Activated T-cell treated with anti-CD3 and anti-CD28 coated beads, Interleukin-2, amount 50 U/mL, for 1 hour (primary cell): ENCODE measurements at places on chromosomes 2 and 18.

- DNase-seq, result no peak
Observed at GRCh38 chr2:119155633-119156032, 2.9 kb downstream of the C1QL2 start.

- no peak for DNase-seq
Observed at GRCh38 chr2:203786549-203787351, 80.3 kb downstream of the CD28 start.

DNA sequence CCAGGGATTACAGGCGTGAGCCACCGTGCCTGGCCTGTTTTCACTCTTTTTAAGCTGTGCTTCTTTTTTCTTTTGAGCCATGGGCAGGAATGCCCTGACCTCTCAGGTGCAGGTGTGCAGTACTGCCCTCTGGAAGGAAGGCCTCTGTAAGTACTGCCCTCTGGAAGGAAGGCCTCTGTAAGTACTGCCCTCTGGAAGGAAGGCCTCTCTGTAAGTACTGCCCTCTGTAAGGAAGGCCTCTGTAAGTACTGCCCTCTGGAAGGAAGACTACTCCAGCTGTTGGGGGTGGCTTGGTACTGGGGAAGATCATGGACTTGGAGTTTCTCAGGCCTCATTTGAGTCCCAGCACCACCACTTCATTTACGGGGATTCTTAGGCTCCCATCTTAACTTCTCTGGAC, 248.5 kb upstream of the ID2 start:
- no peak for DNase-seq

DNA sequence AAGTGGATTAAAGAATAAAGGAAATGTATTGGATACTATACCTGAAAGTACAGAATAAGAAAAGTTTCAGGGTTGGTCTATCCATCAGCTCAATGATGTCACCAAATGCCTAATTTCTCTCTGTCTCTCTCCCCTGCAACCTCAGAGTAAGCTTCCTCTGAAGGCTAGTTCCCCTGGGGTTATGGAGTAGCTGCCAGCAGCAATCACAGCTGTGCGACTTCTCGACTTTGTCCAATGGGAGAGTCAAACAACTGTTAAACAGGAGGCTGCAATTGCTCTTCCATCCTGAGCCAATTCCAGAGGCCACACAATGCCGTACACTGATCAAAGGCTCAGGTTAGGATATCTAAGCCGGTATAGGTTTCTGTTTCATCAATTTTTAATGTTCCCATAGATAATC, 95.3 kb upstream of the FANCL start:
- DNase-seq, result no peak

DNA sequence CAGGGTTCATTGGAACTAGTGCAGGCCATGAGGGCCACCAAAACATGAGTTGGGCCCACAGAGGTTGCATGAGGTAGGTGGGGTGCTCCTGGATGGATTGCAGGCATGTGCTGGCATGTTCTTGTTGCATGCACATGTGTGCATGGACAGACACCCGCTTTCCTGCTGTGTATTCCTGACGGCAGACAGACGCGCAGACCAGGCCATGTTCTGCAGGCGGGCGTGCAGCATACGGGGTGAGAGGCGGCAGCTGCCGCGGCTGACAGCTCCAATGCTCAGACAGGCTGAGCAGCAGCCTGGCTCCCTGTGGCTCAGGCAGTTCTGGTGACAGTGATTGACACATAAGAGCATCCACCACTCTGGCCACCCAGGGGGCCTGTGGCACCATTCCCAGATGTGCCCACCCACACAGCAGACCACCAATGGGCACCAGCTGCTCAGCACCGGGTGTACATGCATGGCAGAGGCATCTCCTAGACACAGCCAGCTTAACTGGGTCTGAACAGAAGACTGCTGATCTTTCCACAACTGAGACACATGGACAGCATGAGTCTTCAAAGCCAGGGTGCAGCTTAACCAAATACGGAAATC, 21.2 kb downstream of the HS1BP3 start:
- no peak for DNase-seq

DNA sequence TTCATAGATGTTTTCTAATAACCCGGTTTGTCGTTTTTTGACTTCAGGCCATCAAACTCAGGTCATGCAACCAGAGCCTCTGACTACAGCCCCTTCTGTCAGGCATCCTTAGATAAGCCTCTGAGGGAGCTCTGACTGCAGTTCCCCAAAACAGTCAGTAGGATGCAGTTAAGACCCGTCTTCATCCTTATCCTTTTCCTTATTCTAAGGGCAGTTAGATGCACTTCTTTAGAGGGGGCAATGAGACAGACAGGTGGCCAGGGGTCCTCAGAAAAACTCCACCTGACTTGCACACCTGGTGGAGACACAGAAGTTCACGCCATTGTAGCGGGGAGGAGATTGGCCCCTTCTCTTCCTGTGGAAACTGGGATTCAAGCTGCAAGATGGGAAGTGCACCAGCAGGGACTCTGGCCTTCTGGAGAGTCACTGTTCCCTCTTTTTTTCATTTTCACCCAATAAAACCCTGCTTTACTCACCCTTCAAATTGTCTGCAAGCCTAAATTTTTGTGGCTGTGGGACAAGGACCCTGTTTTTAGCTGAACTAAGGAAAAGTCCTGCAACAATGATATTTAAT, 104.8 kb upstream of the TFPI start:
- no peak for DNase-seq

DNA sequence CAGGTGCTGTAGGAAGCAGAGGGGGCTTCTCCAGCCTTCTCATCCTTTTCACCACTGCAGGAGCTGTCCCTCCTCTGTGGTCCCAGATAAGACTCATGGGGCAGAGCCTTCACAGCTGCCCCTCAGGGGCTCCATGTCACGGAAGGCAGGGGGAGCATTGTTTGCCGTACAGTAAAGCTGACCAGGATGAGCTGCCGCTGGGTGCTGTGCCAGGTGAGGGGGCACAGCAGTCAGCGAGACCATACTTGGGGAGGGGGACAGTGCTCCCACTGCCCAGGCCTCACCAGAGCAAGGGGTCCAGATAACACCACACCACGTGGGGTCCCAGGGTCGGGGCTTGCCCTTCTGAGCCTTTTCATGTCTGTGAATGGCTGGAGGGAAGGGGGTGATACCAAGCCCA, 46.3 kb downstream of the PLEKHB2 start:
- DNase-seq, result no peak

DNA sequence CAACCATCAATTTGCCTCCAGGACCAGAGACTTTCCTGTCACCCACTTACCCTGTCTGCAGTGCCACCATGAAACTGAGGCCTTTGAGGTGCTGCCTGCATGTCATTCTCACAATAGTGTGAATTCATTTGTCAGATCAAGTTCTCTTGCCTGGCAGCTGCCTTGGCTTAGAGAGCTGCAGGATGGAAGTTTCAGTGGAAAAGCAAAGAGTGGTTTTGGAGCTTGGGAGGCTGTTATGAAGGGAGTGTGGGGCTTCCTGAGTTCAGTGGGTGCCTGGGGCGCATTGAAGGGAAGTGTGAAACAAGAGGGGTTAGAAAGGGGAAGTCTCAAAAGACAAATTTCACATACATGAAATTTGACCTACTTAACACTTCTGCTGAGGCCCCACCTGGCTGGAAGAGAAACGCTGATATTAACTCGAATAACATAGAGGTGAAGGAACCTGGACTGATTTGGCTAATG, 7.9 kb upstream of the LBH start:
- DNase-seq, result no peak

DNA sequence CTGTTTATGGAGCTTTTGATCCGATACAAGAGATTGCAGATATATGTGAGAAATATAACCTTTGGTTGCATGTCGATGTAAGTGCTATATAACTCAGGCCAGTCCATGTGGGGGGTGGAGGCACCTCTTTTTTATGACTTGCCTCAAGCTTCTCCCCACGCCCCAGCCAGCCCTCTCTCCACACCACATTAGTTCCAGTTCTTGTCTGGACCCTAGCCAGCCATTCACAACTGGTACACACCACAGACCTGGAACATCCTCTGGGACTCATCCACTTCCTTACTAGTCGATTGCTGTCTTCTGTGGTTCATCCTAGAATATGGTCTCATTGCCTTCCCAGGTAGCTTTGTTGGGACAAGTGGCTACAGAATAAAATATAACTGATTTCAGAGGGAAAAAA, 31.0 kb downstream of the GAD1 start:
- no peak for DNase-seq

- no peak for DNase-seq
Observed at GRCh38 chr2:237257471-237257951, 156.5 kb downstream of the COL6A3 start.

- no peak for DNase-seq
Observed at GRCh38 chr2:29449499-29449898, 334.3 kb downstream of the CLIP4 start.

GRCh38 chr2:158197940-158198339, 96.3 kb downstream of the UPP2 start:
- DNase-seq, result no peak

DNA sequence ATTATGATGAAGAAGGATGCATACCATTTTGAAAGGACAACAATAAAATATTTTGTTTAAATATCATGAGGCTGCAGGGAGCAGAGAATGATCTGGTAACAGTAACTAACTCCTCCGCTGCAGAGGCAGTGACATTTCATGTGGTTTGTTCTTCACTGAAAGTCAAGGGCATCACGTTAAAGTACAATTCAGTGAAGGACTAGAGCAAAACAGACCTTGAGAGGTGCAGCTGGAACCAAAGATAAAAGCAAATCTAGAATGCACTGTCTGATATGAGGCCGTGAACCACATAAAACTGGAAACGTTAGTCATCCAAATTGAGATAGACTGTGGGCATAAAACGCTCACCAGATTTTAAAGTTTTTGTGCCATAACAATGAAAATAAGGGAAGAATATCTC, 522.9 kb upstream of the TNP1 start:
- no peak for DNase-seq

GRCh38 chr18:58321986-58322385, 278.0 kb downstream of the NEDD4L start:
- DNase-seq, result peak; percentile 43

DNA sequence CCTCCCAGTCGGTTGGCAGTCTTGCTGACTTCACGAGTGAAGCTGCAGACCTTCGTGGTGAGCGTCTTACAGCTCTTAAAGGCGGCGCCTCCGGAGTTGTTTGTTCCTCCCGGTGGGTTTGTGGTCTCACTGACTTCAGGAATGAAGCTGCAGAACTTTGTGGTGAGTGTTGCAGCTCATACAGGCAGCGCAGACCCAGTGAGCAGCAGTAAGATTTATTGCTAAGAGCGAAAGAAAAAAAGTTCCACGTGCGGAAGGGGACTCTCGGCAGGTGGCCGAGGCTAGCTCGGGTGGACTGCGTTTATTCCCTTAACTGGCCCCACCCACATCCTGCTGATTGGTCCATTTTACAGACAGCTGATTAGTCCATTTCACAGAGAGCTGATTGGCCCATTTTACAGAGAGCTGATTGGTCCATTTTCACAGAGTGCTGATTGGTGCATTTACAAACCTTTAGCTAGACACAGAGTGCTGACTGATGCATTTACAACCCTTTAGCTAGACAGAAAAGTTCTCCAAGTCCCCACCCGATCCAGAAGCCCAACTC, 240.3 kb downstream of the LRATD1 start:
- DNase-seq, result no peak

DNA sequence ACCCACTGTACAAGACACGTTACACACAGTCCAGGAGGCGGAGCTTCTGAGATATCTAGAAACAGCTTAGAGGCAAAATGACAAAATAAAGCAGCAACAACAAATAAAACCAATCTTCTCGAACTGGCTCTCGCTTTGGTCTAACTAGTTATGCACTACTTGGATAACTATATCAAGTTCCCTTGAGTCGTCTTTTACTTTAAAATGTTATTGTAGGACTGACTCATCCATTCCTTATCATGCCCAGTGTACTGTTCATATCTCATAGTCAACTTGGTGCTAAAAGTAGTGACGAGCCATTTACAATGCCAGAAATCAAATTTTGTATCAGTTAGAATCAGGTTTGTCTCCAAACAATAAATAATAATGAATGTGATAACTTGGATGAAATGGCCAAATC, 102.5 kb upstream of the SLC35G4 start:
- DNase-seq, result no peak

GRCh38 chr2:129716781-129717559, 262.5 kb upstream of the RAB6C start:
- DNase-seq, result no peak

- no peak for DNase-seq
Observed at GRCh38 chr2:188494906-188495305, 203.2 kb downstream of the GULP1 start.

- no peak for DNase-seq
Observed at GRCh38 chr2:121125350-121125749, 159.7 kb downstream of the TFCP2L1 start.

GRCh38 chr2:162113776-162114168, 38.3 kb downstream of the GCG start:
- no peak for DNase-seq

DNA sequence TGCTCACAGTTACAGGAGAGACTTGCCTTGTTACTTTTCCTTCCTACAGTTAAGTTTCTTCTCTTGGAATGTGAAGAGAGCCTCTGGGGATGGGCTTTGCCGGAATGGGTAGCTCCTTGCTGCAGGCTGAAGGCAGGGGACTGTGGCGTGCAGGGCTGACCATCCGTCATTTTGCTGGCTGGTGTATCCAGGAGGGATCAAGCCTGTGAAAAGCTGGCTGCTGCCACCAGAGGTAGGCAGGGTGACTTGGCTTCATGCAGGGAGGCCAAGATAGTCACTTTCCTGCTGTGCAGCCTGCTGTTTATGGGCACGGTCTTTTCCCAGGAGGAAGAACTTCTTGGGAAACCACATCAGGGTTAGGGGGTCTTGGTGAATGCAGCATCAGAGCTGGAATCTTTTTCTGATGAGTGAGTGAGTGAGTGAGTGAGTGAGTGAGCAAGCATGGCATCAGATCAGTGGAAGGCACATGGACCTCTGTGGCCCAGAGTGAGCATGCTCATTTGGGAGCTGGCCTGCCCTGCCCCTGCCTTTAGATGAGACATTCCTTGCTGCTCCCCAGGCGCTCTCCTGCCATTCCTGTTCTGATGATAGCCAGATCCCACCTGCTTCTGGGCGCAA, 33.0 kb downstream of the FHOD3 start:
- no peak for DNase-seq

GRCh38 chr2:219436491-219436890, 1.8 kb downstream of the SPEG start:
- DNase-seq, result no peak

GRCh38 chr2:36561237-36561944, 36.6 kb downstream of the FEZ2 start:
- no peak for DNase-seq

DNA sequence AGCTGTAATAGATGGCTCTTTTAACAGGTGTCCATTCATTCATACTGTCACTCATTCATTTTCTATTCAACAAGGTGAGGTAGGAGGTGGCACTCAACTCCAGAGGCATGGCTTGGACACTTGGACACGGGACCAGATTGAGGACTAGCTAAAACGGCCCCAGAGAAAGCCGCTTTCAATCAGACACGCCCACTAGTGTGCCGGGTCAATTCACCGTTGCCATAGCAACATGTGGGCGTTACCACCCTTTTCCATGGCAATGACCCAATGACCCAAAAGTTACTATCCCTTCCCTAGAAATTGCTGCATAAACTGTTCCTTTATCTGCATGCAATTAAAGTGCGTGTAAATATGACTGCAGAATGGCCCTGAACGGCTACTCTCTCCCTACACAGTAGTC, 49.2 kb upstream of the LGALSL start:
- DNase-seq, result no peak
